Bone marrow (tissue), 2 donors: ENCODE measurements at places on chromosomes 5 and 9.

- DNase-seq, result no peak
Measured at GRCh38 chr9:20511686-20512085, 110.6 kb downstream of the MLLT3 start.

- DNase-seq, result peak; percentile 74
Measured at GRCh38 chr5:103211576-103212561, 46.7 kb upstream of the MACIR start.

DNA sequence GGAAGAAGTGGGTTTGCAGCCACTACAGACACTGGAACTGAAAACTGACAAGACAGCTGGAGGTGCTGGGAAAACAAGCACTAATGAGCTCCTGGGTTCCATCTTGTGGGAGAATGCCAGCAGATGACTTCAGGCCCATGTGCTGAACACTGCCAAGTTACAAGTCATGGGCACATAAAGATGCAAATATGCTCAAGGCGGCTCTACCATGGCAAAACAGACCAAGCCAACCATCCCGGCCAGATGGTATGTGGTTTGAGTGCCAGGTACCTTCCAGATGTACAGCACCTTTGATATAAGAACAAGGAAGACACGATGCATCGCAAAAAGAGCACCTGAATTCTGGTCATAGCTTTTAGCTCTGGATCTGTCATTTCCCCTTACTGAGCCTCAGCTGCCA is 19.9 kb downstream of the TNFSF8 start:
- no peak for DNase-seq

DNA sequence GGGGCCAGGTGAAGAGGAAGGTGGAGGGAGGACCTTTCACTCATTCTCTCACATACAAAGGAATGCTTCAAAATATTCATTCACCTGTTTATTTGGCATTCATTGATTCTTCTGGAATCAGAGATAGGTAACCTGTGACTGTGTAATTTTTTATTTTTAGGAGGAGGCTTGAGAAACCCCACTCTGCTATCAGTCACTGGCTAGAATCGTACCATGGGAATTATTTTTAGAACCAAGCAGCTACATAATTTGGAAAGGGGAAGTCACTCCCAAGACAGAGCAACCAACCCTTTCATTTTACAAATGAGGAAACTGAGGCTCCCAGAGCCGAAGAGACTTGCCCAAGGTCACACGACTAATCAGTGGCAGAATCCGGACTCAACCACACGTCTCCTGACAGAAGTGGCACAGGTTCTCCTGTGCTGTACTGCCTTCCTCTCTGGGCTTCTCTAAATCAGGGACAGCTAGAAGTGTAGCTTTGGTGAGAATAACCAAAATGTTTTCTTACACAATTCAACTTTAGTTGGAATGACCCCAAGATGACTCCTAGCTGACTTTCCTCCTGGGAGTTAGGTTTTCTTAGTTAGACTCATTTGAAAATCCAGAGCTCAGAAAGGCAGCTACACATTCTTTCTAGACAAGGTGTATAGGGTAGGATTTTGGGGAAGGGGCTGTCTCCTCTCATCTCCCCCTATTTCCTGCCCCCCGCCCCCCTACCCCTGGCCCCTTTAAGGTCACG is 264.3 kb upstream of the PANK3 start:
- DNase-seq, result no peak

DNA sequence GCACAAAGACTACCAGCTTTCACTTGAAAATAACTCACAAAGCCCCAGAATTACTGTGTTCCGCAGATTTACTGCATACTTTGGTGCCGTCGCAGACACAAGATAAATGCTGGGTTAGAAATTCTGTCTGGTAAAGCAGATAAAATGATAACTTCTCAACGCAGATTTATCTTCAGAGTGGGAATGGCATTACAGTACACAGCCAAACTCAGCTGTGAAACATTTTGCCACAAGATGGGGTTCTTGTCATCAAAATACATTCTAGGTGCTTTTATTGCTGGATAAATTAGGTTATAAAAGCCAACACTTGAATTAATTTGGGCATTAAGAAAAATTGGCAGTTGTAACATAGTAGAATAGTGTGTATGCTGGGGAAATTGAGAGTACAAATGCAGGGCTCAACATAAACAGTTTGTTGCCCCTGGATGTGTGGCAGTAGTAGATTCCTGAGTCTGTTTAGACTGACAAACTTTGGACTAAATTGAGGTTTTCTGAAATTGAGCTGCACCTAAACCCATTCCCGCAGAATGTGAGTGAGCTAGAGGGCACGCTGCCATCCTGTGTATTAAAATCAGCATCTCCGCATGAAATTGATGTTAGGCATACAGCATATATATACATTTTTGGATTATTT is 61.1 kb downstream of the LMNB1 start:
- DNase-seq, result no peak

DNA sequence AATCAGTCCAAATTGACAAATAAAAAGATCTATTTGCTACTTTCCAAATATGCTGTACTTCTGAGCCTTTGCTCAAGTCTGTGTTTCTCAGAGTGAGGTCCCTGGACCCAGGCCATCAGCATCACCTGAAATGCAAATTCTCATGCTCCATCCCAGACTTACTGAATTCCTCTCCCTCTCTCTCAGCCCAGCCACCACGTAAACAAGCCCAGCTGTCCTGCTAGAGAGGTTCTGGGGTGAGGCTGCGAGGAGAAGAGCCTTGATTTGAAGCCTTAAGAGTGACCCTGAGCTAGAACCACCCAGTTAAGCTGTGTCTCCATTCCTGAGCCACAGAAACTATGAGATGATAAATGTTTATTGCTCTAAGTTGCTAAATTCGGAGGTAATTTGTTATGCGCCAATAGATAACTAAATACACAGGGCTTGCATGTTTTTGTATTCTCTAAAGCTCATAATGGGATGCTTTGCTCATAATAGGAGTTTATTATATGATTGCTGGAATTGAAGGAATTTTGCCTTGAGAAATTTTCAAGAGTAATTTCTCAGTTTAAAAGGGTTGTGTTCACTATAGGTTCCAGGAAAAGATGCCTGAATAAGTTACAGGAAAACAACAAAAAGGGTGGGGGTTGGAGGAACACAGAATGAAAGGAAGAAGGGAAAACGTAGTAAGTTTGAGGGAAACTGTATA is 98.9 kb upstream of the SPATA31D4 start:
- DNase-seq, result no peak

GRCh38 chr9:106717686-106718085 is 145.3 kb upstream of the ZNF462 start:
- no peak for DNase-seq

DNA sequence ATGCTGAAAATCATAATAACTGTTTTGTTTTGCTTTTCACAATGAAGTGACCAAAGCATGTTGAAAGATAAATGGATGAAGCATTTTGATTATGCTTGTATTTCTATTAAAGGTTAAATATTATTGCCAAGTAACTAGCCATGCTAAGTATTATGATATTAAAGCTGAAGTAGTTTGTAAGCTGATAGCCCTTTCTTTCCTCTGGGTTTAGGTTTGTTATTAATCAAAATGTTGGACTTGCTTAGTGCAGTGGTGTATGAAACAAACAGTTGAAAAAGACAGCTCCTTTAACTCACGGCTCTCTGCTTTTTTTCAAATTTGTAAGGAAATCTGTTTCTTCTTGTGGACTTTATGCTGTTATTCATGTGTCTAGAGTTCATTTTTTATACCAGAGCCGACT is 246.0 kb downstream of the CWC27 start:
- no peak for DNase-seq

DNA sequence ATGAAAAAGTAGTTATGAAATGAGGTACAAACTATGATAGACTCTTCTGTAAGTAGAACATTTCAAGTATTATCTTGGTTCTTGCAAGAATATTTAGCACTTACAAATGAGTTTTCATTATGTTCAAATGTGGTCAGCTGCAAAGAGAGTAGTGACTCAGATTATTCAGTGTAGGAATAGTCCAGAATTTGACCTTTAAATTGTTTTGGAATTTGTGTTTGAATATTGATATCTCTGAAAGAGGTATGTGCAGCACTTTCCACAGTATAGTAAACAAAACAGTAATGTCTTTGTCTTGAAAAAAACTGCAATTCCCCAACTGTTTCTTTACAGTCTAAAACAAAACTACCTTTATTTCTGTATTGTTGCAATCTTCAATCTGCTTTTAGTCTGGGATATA is 56.1 kb downstream of the WDR70 start:
- DNase-seq, result no peak

GRCh38 chr9:76900884-76901440 is 5.0 kb downstream of the PRUNE2 start:
- DNase-seq, result no peak

DNA sequence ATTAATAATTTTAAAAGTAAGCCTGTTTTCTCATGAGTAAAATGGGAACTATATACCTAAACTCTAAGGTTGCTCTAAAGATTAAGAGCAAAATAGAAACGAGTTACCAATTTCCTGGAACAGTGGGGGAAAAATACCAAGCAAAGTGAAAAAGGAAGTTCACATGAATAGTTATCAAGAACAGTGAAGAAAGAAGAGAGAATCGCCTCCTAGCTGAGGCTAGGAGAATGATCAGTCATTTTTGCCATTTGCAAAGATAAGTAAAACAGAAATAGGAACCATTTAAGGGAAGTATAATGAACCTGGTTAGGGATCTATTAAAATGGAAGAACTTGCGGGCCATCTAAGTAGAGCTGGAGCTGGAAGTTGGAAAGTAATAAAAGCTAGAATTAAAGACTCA is 50.7 kb downstream of the P4HA2 start:
- DNase-seq, result peak; percentile 56

DNA sequence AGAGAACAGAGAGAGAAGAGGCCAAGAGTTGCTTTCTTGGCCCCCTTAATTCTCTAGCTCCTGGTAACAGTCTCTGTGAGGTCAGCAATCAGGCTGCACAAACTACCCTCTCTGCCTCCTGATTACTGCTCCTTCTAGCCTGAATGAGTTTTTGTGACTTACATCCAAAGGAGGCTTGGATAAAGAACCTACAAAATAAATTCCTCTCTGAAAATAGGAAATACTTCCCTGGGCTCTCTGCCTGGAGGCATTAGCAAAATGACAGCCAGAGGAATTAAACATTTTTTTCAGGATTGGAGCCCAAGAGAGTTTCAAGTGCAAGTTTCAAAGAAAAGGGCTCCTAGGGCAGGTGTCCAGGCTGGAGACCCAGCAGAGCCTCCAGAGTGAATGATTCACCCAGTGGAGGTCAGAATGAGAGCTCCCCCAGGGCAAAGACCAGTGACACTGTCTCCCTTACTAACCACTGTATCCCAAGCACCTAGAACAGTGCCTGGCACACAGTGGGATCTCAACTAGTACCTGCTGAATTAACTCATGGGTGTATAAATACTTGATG is 162.5 kb downstream of the SPOCK1 start:
- no peak for DNase-seq

- DNase-seq, result no peak
Measured at GRCh38 chr9:97853844-97854695, 1.0 kb downstream of the FOXE1 start.

GRCh38 chr5:172417983-172418630 is 36.2 kb downstream of the SH3PXD2B start:
- DNase-seq, result no peak

GRCh38 chr9:76624391-76625048 is 139.7 kb upstream of the PCA3 start:
- no peak for DNase-seq

- no peak for DNase-seq
Measured at GRCh38 chr9:102047549-102047948, 309.1 kb upstream of the GRIN3A start.

DNA sequence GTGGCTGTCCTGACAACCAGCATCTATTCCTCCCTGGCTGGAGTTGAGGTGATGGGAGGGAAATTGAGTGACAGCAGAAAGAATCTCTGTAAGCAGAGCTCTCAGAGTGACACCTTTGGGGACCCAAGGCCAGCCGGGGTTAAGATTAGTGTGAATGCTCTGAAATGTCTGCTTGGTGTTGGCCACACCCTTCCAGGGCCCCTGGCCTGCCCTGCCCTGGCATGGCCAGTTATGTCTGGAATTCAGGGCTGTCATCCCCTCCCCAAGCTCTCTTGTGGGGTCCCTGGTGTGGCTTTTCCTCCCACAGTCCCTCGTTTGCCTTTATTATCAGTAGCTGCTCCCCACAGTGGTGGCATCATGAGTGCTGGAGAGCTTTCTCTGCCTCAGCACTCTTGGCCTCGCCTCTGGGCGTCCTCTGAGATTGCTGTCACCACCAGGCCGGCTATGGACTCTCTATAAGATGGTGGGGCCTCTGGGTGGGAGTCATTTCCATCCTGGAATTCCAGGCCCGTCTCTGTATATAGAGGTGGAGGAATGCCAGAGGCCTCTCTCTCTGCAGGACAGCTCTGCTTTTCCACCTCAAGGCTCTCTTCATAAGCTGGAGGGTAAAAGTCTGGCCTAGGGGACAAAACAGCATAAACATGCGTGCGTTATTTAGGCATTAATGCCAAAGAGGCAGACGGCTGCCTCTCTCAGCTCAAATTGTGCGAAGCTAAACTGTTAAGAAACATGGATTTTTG is 3.6 kb downstream of the TMEM252 start:
- no peak for DNase-seq

DNA sequence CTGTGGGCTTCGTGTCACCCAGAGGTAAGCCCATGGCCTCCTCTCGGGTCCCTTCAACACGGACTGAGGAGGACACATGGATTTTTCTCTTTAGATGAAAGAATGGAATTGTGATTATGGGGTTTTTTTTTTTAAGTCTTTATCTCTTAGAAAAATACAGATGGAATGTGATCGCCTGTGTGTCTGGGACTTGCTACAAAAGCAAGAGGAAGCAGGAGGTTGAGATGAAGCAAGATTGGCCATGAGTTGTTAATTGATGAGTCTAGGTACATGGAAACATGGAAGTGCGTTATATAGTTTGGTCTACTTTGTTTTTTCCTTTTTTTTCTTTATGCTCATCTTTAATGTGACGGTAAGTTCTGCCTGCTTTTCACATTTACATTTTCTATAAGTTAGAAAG is 14.6 kb downstream of the USP20 start:
- no peak for DNase-seq

- no peak for DNase-seq
Measured at GRCh38 chr5:151051931-151052608, 28.8 kb downstream of the TNIP1 start.

GRCh38 chr9:127548352-127548881 is 63.7 kb upstream of the STXBP1 start:
- DNase-seq, result no peak

DNA sequence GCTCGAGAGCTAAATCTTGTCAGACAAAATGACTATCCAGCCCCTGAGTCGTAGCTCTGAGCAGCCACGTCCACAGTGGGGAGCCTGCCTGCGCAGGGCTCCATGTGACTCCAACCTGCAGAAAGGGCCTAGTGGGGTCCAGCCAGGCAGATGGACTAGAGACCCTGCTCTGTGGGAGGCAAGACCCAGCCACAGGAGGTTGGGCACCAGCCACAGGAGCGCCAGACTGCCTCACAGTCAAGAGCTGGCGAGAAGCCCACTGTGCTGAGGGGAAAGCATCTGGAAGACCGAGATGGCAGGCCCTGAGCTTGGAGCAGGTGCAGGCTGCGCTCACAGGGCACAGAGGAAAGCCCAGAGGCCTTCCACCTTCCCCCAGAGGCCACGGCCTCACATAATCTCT is 61.4 kb downstream of the C5orf15 start:
- no peak for DNase-seq
